ENCODE measurements at places on chromosomes 6 and 20.

DNA sequence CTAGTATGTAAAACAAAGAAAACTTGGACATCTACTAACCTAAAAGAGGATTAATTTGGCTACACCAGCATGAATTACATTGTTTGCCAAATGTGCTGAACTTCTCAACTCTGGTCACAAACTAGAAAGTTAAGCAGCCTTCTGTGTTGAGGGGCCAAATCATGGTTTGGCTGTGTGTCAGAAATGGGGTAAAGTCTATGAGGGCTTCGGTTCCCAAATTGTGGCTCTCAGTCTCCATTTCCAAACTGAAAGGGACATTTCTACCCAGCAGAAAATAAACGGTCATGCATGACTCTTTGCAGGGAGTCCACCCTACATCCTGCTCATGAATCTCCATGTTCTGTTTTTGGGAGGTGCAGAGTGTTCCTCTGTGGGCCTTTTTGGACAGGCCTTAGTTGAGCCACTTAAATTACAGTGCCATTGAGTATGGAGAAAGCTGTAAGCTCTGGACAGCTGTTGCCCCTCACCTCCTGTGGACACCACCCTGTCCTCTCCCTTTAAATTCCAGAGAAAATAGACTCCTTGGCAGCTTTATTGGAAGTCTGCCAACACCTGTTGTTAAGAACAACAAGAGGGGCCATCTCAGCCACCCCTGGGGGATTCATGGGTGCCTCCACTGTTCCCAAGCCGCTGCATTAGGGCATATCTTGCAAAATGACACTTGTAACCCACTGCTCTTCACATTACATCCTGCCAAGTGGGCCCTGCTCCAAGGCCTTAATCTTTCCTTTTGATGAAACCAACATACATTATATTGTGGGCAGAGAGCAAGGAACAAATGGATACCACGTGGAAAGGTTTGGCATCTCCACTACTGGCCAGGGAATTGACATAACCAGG, 27.5 kb upstream of the SNRPC start:
- no peak for DNase-seq

DNA sequence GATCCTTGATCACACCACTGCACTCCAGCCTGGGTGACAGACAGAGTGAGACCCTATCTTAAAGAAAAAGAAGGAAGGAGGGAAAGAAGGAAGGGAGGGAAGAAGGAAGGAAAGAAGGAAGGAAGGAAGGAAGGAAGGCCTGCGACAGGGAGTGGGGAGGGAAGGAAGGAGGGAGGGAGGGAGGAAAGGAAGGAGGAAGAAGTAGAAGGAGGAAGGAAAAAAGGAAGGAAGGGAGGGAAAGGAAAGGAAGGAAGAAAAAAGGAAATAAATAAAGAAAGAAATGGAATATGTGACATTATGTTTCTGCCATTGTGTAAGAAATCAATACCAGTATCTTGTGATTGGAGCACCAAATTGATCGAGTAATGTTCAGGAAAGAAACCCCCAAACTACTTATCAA, 16.2 kb downstream of the PHACTR2 start:
- DNase-seq, result no peak

GRCh38 chr20:37838769-37839431, 64.0 kb upstream of the VSTM2L start:
- no peak for DNase-seq

DNA sequence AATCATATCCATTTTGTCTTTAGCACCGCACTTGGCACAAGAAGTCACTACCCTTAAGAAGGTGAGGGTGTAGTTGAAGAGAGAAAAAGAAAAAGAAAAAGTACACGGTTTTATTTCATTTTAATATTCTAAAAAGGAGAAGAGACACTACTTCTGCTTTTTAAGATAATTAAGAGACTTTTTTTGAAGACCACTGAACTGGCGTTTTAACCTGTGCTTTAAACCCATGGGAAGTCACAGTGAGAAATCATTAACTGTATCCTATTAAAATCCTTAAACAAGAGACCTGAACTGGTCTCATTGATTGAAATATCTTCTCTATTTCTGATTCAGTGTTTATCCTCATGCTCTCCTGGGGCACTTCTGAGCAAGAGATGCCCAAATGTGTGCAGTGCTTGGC, 243.5 kb downstream of the TMEM242 start:
- DNase-seq, result no peak

GRCh38 chr20:14336686-14337085, 726 bp downstream of the FLRT3 start:
- peak; percentile 49 for DNase-seq

GRCh38 chr6:118896339-118897136, 2.6 kb downstream of the ASF1A start:
- DNase-seq, result peak; percentile 73

DNA sequence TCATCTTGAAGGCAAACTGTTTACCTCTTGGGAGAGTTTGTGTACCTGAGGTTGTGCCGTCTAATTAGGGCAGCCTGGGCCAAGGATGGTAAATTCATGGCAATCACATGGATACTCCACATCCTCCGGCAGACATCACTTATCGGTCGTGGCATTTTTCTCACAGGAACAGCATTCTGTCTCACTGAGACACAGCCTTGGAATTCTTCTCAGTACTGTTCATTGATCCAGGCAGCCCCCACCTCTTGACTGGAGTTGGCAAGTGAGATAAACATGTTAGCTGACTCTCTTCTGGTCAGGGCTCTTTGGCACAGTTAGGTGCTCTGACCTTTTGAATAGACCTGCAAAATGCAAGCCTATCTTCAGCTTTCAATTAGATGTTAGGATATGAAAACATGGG, 511.4 kb upstream of the FLRT3 start:
- no peak for DNase-seq

DNA sequence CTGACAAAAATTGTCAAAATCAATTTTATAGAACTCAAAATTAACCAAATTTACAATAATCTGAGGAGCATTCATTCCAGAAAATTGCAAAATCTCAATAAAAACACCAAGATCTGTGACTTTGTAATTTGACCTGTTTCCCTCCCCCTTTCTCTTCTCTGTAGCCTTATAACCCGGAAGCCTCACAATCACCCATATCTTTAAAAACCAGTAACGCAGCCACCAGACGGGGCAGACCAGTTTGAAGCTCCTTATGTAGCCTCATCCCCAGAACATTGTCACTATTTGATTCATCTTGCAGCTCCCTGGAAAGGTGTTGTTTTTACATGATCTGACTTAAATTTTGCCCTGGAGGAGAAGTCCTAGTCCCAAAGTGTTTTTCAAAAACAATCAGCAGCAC, 27.5 kb upstream of the TGM6 start:
- DNase-seq, result no peak

GRCh38 chr6:44264154-44265006, 971 bp downstream of the NFKBIE start:
- DNase-seq, result no peak

DNA sequence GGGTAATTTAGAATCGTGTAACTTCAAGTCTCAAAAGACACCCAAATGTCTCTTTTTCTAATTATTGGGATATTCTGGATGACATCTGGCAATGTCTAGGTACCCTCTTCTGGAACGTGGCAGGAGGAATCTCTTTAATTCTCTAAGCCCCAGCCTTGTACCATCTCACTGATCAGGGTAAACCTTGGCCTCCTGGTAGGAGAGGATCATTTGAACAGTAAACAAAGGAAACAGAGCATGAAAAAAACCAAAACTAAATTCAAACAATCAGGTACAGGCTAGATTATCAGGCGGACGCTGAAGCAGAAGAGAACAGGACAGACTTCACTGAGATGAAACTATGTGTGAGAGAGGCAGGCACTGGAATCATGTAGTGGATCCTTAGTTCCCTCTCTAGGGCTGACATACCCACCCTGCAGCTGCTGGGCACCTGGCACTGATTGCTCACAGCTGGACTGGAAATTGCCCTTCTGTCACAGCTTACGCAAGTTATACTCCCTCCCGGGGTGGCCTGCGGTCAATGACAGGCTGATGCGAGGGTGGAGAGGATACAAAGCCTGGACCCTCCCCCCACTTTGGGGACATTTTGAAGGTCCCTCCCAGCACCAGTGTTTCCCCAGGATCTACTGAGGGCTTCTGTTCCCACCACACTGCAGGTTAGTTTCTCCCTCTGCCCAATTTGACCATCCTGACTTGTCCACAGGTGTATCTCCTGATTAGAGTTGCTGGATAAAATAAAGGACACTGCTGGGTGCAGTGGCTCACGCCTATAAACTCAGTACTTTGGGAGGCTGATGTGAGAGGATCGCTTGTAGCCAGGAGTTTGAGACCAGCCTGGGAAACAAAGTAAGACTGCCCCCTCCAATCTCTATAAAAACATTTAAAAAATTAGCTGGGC, 20.6 kb upstream of the ZBTB24 start:
- no peak for DNase-seq

GRCh38 chr6:142669471-142670351, 275.3 kb downstream of the HIVEP2 start:
- DNase-seq, result no peak

DNA sequence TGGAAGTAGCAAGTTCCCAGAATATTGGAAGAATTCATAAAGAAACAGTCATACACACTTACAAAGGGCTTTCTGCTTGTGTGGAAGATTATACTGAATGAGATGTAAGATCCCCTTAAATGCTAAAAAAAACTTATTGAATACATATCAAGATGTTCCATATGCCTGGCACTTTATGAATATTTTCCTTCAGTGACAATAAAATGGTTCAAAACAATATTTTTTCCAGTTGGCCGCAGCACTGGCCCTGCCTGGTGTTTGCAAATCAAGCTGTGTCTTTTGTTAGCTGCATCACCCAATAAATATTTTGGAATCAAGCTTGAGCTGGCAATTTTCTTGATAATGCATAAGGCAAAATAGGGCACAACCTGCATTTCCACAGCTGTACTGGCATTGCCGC, 51.2 kb downstream of the CFAP61 start:
- no peak for DNase-seq

DNA sequence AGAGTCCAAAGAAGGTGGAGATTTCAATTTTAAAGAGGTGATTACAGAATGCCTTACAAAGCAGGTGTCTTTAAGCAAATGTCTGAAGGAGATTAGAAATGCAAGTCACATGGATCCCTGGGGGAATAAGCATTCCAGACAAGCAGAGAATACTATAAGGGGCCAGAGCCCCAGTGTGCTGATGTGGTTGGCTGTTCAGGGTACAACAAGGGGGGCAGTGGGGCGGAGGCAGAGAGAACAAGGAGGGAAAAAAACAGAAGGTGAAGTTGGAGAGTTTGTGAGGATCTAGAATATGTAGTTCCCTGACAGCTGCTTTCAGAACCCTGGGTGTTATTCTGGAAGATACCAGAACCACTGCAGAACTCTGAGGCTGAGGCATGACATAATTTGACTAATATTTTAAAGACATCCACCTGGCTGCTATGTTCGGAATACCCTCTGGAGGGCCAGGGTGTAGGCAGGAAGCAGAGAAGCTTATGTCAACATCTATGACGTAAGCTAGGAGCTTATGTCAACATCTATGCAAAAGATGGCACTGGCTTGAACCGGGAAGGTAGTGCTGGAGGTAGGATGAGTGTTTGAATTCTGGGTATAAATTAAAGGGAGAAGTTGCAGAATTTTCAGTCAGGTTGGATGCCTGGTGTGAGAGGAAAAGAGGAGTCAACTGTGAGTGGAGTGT, 276.3 kb upstream of the AGPAT4 start:
- DNase-seq, result peak; percentile 41

- DNase-seq, result peak; percentile 78
Observed at GRCh38 chr6:126033696-126034095, 47.4 kb downstream of the TRMT11 start.

DNA sequence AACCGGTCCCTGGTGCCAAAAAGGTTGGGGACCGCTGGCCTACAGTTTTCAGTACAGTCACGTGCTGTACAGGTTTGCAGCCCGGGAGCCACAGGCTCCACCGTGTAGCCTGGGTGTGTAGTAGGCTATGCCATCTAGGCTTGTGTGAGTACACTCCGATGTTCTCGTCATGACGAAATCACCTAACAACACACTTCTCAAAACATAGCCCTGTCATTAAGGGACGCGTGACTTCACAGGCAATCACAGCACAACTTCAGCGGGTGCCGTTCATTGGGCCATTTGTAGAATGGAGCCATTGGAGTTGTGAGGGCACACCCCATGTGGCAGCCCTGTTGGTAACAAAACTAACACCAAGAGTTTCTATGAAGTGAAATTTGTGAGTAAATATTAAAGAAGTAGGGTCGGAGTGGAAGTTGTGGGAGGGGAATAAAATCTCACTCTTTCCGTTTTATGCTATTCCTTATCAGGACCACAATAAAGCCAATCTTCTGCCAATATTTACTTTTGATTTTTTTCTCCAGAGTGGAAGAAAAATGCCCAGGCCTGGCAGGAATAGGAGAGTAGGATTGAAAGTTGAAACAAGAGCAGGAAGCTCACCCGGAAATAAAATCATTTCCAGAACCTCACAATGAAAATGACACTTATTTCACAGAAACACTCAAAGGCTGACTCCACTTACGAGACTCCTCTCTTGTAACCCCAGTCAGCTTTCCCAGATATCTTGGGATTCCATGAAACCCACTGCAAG, 63.7 kb upstream of the PTPN1 start:
- no peak for DNase-seq

DNA sequence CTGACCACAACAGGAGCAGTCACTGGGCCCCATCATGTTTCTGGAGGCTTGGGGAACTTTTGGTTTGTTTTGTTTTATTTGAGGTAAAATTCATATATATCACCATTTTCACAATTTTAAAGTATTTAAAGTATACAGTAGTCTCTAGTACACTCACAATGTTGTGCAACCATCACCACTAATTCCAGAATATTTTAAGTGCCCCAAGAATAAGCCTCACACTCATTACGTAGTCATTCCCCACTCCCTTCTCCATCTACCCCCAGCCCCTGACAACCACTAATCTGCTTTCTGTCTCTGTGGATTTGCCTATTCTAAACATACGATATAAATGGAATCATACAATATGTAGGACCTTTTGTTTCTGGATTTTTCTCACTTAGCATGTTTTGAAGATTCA, 29.0 kb downstream of the RTN4IP1 start:
- DNase-seq, result no peak

DNA sequence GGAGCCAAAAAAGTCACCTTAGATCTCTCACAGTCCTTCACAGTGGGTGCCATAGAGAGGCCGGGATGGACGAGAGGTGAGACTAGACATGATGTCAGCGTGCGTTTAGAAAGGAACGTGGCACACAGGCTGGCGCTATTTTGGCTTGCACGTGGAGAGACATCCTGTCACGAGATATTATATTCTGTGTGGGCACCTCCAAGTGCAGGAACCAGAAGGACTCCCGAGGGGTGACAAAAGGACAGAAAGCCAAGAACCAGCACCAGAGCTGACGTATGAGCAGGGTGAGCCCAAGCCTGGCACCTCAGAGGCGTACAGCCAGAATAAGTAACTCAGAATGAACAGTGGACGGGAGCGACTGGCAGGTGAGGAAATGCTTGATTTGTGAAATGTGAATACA, 49.9 kb upstream of the QKI start:
- DNase-seq, result no peak

DNA sequence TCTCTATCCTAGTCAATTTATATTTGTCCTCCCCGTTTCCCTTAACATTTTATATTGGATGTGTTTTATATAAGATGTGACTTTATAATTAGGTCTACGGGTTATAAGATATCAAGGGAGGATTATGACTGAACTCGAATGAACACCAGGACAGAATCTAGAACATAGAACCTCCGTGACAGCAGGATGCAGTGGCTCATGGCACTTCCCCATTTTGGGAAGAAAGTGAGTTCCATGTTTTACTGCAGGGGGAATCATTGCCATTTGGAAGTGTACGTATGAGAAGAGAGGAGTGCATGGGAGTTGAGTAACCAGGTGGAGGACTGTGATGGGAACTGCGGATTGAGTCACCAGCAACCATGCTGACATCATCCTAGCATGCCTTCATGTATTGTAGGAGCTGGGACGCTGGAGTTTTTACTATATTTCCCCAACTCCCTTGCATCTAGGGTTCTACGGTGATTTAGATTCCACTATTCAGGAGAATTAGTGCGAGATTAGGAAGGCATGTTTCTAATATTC, 56.1 kb upstream of the FOXC1 start:
- no peak for DNase-seq
